Activated CD4-positive, alpha-beta T cell treated with anti-CD3 and anti-CD28 coated beads, Interleukin-2, amount 10 ng/mL, durations not matched to agents 7 days and 5 days (primary cell): ENCODE measurements at places on chromosomes 5 and 9. TPM values are rescaled to one million over a fixed set of nuclear protein-coding genes. Genes with fewer than 3 reads are reported as not detected.

- H3K27me3 ChIP-seq = no peaks in the 10 kb centered on the region
- peaks cover 7% of the 10 kb centered on the region for H3K4me1 ChIP-seq
- no peak for DNase-seq
These were observed 94.8 kb downstream of the NR3C1 start for GRCh38 chr5:143308731-143309130.

GRCh38 chr9:123611226-123611625 is 255.2 kb downstream of the CRB2 start:
- no peaks in the 10 kb centered on the region for H3K27me3 ChIP-seq
- no peak overlapping the region for H3K27ac ChIP-seq
- peaks cover 3% of the 10 kb centered on the region for H3K4me1 ChIP-seq
- no peak for DNase-seq

- no peak for DNase-seq
- H3K27ac ChIP-seq = no peak overlapping the region
- no peaks in the 10 kb centered on the region for H3K4me1 ChIP-seq
- H3K4me3 ChIP-seq = no peak overlapping the region
These were observed 34.4 kb downstream of the ICE1 start for GRCh38 chr5:5456858-5457257.

DNA sequence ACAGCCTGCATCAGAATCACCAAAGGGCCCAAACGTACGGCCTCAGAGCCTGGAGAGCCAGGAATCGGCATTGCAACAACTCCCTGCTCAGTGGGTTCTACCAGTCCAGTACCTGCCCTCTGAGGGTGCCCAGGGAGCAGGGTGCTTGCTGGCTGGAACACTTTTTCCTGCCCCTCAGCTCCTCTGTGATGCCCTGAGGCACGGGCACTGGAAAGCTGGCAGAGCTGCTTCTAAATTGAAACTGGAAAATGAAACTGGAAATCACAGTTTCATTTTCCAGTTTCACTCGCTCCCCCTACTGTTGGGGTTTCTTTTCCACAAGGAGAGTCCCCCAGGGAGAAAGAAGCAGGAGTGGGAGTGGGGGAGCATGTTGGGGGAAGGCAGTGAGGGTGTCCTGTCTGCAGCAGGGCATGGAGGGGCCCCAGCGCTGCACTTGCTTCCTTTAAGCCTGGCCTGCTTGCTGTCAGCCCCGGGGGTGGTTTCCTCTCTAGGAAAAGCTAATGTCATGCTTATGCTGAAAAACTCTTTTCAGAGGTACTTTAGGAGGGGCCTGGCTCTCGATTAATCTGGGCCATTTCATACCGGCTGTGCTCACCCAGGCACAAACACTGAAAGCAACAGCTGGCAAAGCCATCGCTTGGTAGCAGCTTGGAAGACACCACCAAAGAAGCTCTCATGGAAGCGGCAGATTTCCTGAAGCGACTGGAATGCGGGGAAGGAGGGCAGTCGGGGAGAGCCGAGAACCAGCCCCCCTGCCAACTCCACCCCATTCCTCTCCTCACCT is 26.2 kb downstream of the IRF1 start:
- H3K27me3 ChIP-seq = no peaks in the 10 kb centered on the region
- peak; percentile 50 for DNase-seq
- H3K4me1 ChIP-seq = peaks cover 95% of the 10 kb centered on the region
- H3K27ac ChIP-seq = peak overlapping the region; percentile 87
- peak overlapping the region; percentile 67 for H3K4me3 ChIP-seq

Gene PCDHB3
- total RNA-seq = not detected
